ENCODE measurements at places on chromosomes 4 and X. TPM values are rescaled to one million over a fixed set of nuclear protein-coding genes. Genes with fewer than 3 reads are reported as not detected.

DNA sequence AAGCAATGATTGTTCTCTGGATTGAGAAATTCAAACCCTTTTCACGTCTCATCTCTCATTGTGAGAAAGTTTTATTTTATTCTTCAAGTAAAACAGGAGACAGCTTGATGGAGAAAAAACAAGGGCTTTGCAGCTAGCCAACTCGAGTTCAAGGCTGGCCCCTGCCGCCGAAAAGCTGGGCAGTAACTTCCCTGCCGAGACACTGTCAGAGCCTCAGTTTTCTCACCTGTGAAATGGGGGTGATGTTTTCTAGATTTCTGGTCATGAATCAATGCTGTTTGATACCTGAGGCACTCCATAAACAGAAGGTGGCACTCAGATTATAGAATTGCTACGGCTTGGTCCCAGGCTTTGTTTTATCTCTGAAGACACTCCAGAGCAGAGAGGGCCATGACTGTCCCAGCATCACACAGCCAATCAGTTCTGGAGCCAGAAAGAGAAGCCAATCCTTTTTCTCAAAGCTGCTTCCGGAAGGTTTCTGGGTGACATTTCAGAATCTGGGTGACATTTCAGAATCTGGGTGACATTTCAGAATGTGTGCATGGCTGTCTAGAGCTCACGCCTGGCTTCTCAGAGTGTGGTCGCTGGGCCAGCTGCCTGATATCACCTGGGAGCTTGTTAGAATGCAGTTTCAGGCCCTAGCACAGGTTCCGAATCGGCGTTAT is 33.2 kb downstream of the HMX1 start:
- H3K36me3 ChIP-seq, result no peaks in the 10 kb centered on the region
- no peak overlapping the region for H3K27ac ChIP-seq
- no peak overlapping the region for H3K4me3 ChIP-seq
- no peaks in the 10 kb centered on the region for H3K4me1 ChIP-seq

DNA sequence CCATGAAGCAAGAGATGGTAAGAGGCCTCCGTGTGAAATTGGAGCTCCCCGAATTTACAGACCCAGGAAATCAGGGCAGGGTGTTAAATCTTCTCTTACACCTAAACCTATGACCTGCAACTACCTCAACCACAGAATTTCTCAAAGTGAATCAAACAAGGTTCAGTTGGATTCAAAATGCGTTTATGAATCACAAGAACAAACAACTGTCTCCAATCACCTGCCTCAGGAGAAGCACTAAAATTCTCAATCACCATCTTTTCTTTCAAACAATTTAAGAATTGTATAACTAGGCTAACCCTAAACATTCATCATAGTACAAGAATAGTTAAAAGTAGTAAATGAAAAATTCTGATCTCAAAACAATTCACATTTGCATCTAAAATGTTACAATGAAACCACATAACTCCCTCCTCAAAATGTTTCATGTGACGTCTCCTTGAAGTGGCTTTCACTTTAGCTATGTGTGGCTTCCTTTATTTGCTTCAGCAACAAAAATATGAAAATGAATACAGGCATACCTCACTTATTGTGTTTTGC is 19.2 kb downstream of the PPP3CA start:
- H3K27me3 ChIP-seq, result no peaks in the 10 kb centered on the region
- H3K4me3 ChIP-seq, result no peak overlapping the region
- H3K4me1 ChIP-seq, result peaks cover 29% of the 10 kb centered on the region
- no peak overlapping the region for H3K27ac ChIP-seq
- no peak for DNase-seq

DNA sequence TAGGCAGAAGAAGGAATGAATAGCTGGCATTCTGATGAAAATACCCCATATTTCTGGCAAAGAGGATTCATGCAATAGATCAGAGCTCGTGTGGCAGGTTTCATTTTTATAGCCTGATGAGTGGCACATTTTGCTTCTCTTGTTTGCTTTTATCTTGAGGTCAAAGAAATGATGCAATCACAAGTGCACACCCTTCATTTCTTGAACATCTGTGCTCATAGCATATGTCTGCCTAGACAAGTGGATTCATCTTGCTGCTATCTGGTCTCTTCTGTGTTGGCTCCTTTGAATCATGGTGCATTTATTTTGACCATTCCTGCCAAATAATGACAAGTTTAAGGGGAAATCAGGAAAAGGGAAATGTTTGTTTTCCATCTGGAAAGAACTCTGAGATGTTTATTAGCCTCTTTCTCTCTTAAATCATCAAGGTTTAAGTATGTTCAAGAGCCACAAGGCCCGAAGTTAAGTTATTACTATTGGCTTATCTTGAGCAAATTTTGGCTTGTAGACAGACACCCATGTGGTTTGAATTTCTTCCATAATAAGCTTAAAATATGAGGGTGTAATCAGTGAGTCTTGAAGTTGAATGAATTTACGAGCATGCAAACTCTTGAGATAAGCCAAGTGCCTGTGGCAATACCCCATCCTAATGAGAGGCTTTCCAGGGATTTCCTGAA is 59.3 kb upstream of the HS3ST1 start:
- no peak overlapping the region for H3K27ac ChIP-seq
- no peak for DNase-seq
- no peaks in the 10 kb centered on the region for H3K4me1 ChIP-seq
- no peaks in the 10 kb centered on the region for H3K27me3 ChIP-seq
- no peak overlapping the region for H3K4me3 ChIP-seq

GRCh38 chr4:124409044-124409443 is 303.5 kb downstream of the ANKRD50 start:
- H3K36me3 ChIP-seq, result no peaks in the 10 kb centered on the region
- no peak for DNase-seq
- no peak overlapping the region for H3K27ac ChIP-seq
- H3K4me3 ChIP-seq, result no peak overlapping the region

DNA sequence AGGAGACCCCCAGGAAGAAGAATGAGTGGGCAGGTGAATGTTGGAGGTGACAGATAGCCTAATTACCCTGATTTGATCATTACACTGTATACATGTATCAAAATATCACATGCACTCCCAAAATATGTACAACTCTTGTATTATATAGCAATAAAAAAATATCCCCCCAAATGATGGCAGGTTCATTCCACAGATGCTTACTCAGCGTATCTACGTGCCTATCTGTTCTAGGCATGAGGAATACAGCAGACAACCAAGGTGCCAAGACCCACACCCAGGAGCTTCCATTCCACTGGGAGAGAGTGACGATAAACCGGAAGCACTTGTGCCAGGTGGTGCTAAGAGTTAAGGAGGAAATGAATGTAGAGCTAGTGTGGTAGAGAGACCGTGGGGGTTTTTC is 42.4 kb downstream of the ADRA2C start:
- H3K4me1 ChIP-seq, result no peaks in the 10 kb centered on the region
- no peak overlapping the region for H3K27ac ChIP-seq
- H3K36me3 ChIP-seq, result no peaks in the 10 kb centered on the region
- no peak overlapping the region for H3K4me3 ChIP-seq
- DNase-seq, result no peak

The S100G gene
- not detected for total RNA-seq

The FRMPD3 gene
- 0.19 TPM for total RNA-seq

The AIFM1 gene
- 22.4 TPM for total RNA-seq

The RAB39B gene
- total RNA-seq, result 0.50 TPM

The SLC38A5 gene
- 7.4 TPM for total RNA-seq

The AP1S2 gene
- 136 TPM for total RNA-seq

Measured in esophagus muscularis mucosa (tissue), 4 donors.